ENCODE measurements at places on chromosomes 6 and 20.

GRCh38 chr6:149897015-149897697 is 757 bp downstream of the RAET1E start:
- peak; percentile 69 for DNase-seq

DNA sequence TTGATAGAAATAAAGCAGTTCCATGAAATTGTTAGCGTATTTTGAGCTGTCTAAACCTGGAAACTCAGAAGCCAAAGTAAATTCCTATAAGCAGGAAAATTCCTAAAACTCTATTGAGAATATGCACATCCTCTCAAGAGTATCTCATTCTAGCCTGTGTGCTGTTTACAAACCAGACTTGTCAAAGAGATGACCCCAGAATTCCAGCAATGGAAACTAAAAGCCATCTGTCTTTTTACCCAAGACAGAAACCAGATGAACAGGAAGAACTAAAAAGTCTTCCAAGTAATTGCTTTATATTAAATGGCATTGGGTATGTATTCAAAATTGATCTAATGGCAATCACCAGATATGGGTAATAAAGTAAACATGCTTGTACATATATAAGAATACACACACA is 92.6 kb downstream of the COL19A1 start:
- DNase-seq, result no peak

- no peak for DNase-seq
Measured at GRCh38 chr6:104252276-104252675, 607.4 kb downstream of the HACE1 start.

- peak; percentile 35 for DNase-seq
Measured at GRCh38 chr20:51480507-51481270, 61.8 kb downstream of the NFATC2 start.

- DNase-seq, result no peak
Measured at GRCh38 chr20:62578294-62578897, 63.9 kb upstream of the SLCO4A1 start.
